Esophagus muscularis mucosa (tissue), 4 donors: ENCODE measurements at places on chromosomes 2 and 18. TPM values are rescaled to one million over a fixed set of nuclear protein-coding genes. Genes with fewer than 3 reads are reported as not detected.

- no peak for DNase-seq
- H3K4me3 ChIP-seq = no peak overlapping the region
- peak overlapping the region; percentile 84 for H3K27ac ChIP-seq
- no peaks in the 10 kb centered on the region for H3K36me3 ChIP-seq
These were observed 90.1 kb upstream of the KLF7 start for GRCh38 chr2:207255565-207256470.

DNA sequence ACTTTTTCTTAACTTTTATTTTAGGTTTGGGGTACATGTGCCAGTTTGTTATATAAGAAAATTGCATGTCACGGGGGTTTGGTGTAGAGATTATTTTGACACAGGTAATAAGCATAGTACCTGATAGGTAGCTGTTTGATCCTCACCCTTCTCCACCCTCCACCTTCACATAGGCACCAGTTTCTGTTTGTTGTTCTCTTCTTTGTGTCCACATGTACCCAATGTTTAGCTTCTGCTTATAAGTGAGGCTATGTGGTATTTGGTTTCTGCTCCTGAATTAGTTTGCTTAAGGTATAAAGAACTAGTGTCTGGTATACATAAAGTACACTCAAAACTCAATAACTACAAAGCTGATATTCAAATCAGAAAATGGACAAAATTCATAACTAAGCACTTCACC lies 654.6 kb upstream of the LINC00305 start:
- no peaks in the 10 kb centered on the region for H3K36me3 ChIP-seq
- DNase-seq = no peak
- H3K4me3 ChIP-seq = no peak overlapping the region
- no peak overlapping the region for H3K27ac ChIP-seq

DNA sequence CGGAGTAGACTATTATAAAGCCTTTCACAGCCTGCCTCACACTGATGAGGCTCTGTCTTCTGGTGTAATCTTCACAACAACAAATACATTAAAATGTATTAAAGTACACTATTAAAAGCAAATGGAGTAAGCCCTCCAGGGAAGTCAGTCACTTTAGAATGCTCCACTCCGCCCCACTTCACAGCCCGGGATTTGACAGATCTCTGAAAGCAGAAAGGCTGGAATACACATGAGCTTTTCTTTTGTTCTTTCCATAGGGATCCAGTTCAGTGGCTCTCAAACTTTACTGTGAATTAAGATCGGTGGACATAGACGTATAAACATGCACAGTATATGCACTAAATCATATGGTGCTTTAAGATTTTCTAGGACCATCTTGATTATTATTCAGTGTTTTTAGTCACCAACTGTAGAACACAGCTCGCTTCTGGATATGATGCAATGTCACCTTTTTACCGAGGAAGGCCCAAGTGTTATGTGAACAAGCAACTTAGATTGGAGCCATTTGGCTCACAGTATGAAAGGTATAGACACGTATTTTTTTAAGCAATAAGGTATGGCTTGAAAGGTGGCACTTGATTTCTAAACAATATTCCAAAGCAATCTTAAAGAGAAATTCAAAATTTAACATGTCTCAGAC lies 151.1 kb downstream of the PRKCE start:
- H3K4me3 ChIP-seq = no peak overlapping the region
- H3K27me3 ChIP-seq = no peaks in the 10 kb centered on the region
- no peaks in the 10 kb centered on the region for H3K4me1 ChIP-seq

DNA sequence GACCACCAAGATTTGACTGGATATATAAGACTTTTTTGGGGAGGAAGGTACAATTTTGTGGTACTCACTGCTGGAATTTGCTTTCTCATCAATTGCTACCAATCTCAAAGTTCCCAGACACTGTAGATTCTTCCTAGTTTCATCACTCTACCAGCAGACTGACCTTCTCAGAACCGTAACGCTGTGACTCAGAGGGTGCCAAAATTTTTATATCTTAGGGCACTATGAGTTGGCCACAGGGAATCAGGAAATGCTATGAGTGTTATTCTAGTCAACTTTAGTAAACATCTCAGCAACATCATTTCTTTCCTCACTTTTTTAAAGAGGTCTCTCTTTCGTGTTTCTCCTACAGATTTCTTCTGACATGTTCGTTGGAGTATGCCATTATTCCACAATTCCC lies 499.0 kb downstream of the TMX3 start:
- no peaks in the 10 kb centered on the region for H3K27me3 ChIP-seq
- no peak overlapping the region for H3K4me3 ChIP-seq
- DNase-seq = no peak
- H3K27ac ChIP-seq = no peak overlapping the region
- H3K4me1 ChIP-seq = no peaks in the 10 kb centered on the region
- no peaks in the 10 kb centered on the region for H3K36me3 ChIP-seq

- peaks cover 22% of the 10 kb centered on the region for H3K4me1 ChIP-seq
- no peak overlapping the region for H3K27ac ChIP-seq
- H3K27me3 ChIP-seq = no peaks in the 10 kb centered on the region
- no peak overlapping the region for H3K4me3 ChIP-seq
These were observed 381.8 kb upstream of the SMIM21 start for GRCh38 chr18:75809151-75809925.

- DNase-seq = no peak
- no peaks in the 10 kb centered on the region for H3K36me3 ChIP-seq
- no peak overlapping the region for H3K4me3 ChIP-seq
- H3K27ac ChIP-seq = no peak overlapping the region
These were observed 328.5 kb downstream of the AGPS start for GRCh38 chr2:177721087-177721486.

GRCh38 chr18:76850112-76850511 lies 27.8 kb downstream of the ZNF236 start:
- no peaks in the 10 kb centered on the region for H3K27me3 ChIP-seq
- no peak overlapping the region for H3K27ac ChIP-seq
- DNase-seq = no peak
- H3K4me1 ChIP-seq = no peaks in the 10 kb centered on the region

DNA sequence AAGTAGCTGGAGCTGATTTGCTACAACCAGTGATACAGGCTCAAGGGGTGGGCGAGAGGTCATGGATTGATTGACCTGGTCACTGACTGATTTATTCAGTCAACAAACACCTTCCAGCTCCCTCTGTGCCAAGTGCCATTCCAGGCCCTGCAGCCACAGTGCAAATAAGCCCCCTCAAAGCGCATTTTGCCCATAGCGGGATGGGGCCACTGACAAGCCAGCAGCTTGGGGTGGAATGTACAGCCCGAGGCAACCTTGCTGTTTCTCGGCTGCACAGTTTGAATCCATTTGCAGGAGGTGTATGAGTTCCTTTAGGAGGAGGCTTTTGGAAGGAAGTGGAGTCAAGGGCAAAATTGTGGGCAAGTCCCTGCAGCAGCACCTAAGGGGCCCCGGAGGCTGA lies 235.2 kb downstream of the TPGS2 start:
- peak; percentile 78 for DNase-seq
- no peaks in the 10 kb centered on the region for H3K4me1 ChIP-seq
- no peaks in the 10 kb centered on the region for H3K27me3 ChIP-seq

GRCh38 chr18:64438178-64438577 lies 289.3 kb upstream of the LINC00305 start:
- no peak overlapping the region for H3K4me3 ChIP-seq
- H3K27ac ChIP-seq = no peak overlapping the region
- DNase-seq = no peak
- no peaks in the 10 kb centered on the region for H3K4me1 ChIP-seq
- H3K27me3 ChIP-seq = no peaks in the 10 kb centered on the region
- H3K36me3 ChIP-seq = no peaks in the 10 kb centered on the region

GRCh38 chr2:216018709-216019108 lies 5.4 kb upstream of the MREG start:
- H3K36me3 ChIP-seq = no peaks in the 10 kb centered on the region
- no peak overlapping the region for H3K4me3 ChIP-seq
- H3K4me1 ChIP-seq = peaks cover 5% of the 10 kb centered on the region
- no peaks in the 10 kb centered on the region for H3K27me3 ChIP-seq

DNA sequence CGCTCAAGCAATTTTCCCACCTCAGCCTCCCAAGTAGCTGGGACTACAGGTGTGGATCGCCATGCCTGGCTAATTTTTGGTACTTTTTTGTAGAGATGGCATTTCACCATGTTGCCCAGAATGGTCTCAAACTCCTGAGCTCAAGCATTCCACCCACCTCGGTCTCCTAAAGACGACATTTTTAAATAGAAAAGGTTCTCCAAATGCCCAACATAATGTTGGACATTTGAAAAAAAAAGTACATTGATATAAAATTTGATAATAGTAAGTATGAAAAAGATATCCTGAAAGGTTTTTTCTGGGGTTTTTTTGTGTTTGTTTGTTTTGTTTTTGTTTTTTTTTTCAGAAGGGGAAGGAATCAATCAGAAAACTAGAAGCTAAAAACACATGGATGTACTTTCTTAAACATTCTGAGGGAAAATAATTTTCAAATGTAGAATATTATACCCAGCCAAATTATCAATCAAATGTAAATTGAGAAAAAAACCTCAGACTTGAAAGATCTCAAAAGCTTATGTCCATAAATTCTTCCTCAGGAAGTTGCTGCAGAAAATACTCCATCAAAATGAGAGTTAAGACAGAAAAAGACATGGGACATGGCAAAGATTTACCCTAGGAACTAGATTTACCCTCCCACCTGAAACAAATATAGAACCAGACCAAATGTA lies 42.8 kb upstream of the MYCN start:
- no peak overlapping the region for H3K27ac ChIP-seq
- no peak overlapping the region for H3K4me3 ChIP-seq
- no peaks in the 10 kb centered on the region for H3K36me3 ChIP-seq
- no peak for DNase-seq

GRCh38 chr2:111119822-111120252 lies 877 bp upstream of the BCL2L11 start:
- peaks cover 57% of the 10 kb centered on the region for H3K27me3 ChIP-seq
- no peak overlapping the region for H3K27ac ChIP-seq
- peak overlapping the region; percentile 92 for H3K4me3 ChIP-seq
- peaks cover 63% of the 10 kb centered on the region for H3K4me1 ChIP-seq
- peaks cover 12% of the 10 kb centered on the region for H3K36me3 ChIP-seq

GRCh38 chr2:128602038-128602698 lies 283.5 kb upstream of the HS6ST1 start:
- no peaks in the 10 kb centered on the region for H3K4me1 ChIP-seq
- no peak overlapping the region for H3K4me3 ChIP-seq
- H3K27me3 ChIP-seq = no peaks in the 10 kb centered on the region
- H3K27ac ChIP-seq = no peak overlapping the region

DNA sequence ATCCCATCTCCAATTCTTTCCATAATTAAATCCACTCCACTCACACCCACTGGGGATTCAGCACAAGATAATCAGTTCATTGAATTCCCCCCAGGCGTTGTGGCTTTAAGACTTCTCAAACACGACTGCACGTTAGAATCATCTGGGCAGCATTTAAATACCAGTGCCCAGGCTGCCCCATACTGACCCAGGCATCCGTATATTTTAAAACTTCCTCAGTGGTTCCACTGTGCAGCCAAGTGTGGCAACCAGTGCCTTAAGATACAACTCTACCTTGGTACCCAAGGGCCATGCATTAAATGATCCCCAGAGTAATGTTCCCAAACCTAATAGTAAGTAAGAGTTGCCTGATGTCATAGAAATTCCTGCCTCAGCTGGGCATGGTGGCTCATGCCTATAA lies 54.3 kb upstream of the BZW1 start:
- H3K4me1 ChIP-seq = no peaks in the 10 kb centered on the region
- no peak for DNase-seq
- H3K4me3 ChIP-seq = no peak overlapping the region
- H3K36me3 ChIP-seq = no peaks in the 10 kb centered on the region

DNA sequence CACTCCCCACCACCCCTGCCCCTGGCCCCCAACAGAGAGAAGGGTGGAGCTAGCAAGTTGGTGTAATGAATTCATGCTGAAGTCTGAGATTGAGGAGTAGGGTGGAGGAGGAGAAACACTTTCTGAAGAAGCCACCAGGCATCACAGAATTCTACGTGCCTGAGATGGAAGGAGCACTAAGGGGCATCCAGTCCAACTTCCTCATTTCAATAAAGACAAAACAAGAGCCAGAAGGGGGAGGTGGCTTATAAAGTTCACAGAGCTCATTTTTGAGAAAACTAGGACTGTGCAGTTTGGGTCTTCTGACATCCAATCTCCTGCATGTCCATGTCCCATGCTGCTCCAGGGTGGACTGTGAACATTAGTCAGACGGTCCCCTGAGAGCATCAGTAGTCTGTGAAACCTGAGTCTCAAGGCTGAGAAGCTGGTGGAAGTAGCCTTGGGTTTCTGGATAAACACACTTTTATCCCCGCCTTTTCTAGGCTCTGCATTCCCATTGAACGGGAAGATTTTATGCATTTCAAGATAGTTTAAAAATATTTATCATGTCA lies 77.7 kb downstream of the TRIM43 start:
- no peaks in the 10 kb centered on the region for H3K36me3 ChIP-seq
- no peaks in the 10 kb centered on the region for H3K4me1 ChIP-seq
- no peak overlapping the region for H3K27ac ChIP-seq

- peak overlapping the region; percentile 81 for H3K27ac ChIP-seq
- no peak overlapping the region for H3K4me3 ChIP-seq
- no peaks in the 10 kb centered on the region for H3K27me3 ChIP-seq
- peaks cover 46% of the 10 kb centered on the region for H3K4me1 ChIP-seq
- DNase-seq = no peak
These were observed 271.8 kb downstream of the NEDD4L start for GRCh38 chr18:58315739-58316215.

DNA sequence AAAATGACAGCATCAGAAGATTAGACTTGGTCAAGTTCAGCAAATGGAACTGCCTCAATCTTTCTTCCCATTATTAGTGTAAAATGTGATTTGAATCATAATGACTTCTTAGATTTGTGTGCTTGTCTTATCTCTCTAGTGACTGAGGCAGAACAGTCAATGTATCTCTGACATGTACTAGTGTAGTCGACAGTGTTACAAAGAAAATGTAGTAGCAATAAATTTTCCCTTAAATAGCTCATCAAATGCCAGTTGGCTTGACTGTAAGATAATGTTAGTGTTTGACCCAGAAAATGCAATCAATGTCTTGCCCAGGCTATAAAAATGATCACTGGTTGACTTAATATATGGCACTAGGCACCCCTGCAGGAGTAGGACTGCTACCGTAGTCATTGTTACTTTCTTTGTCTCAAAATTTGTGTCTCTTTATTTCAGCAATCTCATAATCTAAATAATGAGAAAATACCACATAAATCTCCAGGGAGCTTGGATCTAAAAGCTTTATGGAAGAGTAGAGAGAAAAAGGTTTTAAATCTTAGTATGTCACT lies 1336.7 kb downstream of the DPP10 start:
- no peaks in the 10 kb centered on the region for H3K36me3 ChIP-seq
- H3K27me3 ChIP-seq = no peaks in the 10 kb centered on the region
- H3K4me1 ChIP-seq = no peaks in the 10 kb centered on the region
- no peak overlapping the region for H3K4me3 ChIP-seq

DSC2 gene
- 1.9 TPM for total RNA-seq

RESP18 gene
- not detected for total RNA-seq

CSRNP3 gene
- 1.8 TPM for total RNA-seq

SERPINB7 gene
- total RNA-seq = not detected

CKAP2L gene
- not detected for total RNA-seq
